ENCODE measurements at places on chromosomes 1 and 21.

GRCh38 chr1:116472431-116472961 is 98.3 kb downstream of the CD58 start:
- DNase-seq, result no peak

- peak; percentile 41 for DNase-seq
These were observed 31.4 kb upstream of the OLIG2 start for GRCh38 chr21:32994305-32994704.

- DNase-seq, result no peak
These were observed 6.1 kb upstream of the NPHP4 start for GRCh38 chr1:5998051-5998905.

DNA sequence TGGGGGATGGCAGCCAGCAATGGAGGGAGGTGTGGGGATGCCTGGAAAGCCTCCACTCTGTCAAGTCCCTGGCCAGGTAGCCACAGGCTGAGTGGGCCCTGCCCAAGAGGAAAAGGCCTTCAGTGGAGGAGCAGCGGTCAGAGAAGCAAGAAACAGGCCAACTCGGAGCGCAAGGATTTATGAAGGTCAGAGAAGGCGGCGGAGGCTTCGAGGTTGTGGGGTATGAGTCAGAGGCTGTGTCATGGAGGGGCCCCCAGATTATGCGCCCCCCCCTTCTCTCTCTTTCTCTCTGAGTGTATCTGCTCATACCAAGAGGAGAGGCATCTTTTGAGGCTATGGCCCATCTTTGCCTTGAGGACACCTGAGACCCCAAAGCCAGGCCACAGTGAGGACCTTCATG is 99.5 kb downstream of the CASZ1 start:
- DNase-seq, result no peak

Measured in RPMI8226 (cell line).